SK-N-DZ (cell line): ENCODE measurements at places on chromosomes 16 and 17.

GRCh38 chr17:30376621-30377452 lies 1.9 kb upstream of the CPD start:
- DNase-seq = peak; percentile 39

DNA sequence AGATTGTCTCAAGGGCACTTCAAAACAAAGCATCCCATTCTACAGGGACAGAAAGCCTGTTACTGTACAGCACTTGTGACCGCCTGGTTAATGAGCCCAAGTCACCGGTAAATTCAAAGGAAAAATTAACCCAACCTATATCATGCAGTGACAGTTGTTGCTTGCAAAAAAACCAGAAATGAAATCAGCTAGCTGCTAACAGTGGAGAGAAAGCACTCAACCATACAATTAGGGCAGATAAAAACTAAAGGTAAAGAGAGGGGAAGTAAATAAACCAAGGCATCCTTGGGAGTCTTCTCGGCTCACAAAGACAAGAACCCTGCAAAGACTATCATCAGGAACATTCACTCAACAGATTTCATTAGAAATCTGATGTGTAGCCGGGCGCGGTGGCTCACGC lies 5.9 kb downstream of the RETREG3 start:
- no peak for DNase-seq

GRCh38 chr16:12868788-12869187 lies 32.6 kb upstream of the SHISA9 start:
- DNase-seq = no peak

GRCh38 chr16:590188-590814 lies 435 bp downstream of the RAB40C start:
- no peak for DNase-seq

- no peak for DNase-seq
Observed at GRCh38 chr16:3655030-3655395, 522 bp downstream of the DNASE1 start.

- DNase-seq = no peak
Observed at GRCh38 chr17:80422276-80422675, 7.3 kb downstream of the ENDOV start.

- peak; percentile 49 for DNase-seq
Observed at GRCh38 chr17:27345141-27345904, 51.4 kb downstream of the WSB1 start.

- no peak for DNase-seq
Observed at GRCh38 chr16:50878966-50879615, 137.2 kb downstream of the CYLD start.

GRCh38 chr16:21973945-21974344 lies 20.8 kb downstream of the UQCRC2 start:
- no peak for DNase-seq
